ENCODE measurements at places on chromosomes 4 and X. TPM values are rescaled to one million over a fixed set of nuclear protein-coding genes. Genes with fewer than 3 reads are reported as not detected.

DNA sequence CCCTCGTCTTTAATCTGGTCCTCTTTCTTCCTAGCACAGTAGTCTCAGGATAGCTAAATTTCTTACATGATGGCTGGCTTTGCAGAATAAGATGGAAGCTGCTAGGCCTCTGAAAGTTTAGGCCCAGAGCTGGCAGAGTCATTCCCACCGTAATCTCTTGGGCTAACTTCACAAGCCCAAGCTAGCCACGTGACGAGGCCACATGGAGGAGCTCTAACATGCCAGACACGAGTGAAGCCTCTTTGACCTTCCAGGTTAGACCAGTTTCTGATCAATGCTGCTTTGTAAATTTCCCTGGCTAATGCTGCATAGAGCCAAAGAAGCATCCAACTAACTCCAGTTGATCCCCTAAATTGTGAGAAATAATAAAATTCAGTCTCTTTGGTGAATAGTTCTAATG, 9.5 kb upstream of the CENPE start:
- no peak for DNase-seq

DNA sequence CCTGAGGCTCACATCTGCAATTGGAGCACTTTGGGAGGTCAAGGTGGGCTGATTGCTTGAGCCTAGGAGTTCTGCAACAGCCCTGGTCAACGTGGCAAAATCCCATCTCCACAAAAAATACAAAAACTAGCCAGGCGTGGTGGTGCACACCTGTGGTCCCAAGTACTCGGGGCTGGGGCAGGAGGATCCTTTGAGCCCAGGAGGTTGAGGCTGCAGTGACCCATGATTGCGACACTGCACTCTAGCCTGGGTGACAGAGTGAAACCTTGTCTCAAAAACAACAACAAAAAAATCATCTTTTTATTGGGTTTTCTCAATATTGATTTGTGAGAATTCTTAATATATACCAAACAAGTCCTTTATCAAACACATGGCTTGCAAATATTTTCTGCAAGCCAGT, 64.9 kb downstream of the ANKRD17 start:
- no peak for DNase-seq

DNA sequence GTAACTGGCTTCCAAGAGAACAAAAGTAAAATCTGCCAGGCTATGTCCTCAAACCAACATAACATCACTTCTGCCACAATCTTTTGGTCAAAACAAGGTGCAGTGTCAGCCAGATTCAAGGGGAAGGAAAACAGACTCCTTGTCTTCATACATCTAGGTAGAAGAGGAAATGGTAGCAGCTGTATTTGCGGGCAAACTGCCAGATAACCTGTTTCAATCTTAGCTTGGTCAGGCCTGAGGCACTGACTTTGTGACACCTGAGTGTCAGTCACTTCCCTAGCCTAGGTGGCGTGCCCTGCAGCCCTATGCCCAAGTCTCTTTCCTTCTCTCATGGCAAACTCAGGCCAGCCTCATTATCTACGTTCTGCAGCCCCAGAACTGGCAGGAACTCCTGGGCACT, 146.2 kb upstream of the JADE1 start:
- no peak for DNase-seq

Gene TLL1
- 2.0 TPM for polyA plus RNA-seq

Gene FOXO4
- 19.3 TPM for polyA plus RNA-seq

- DNase-seq = no peak
These were observed 14.2 kb downstream of the CHST7 start for GRCh38 chrX:46587753-46588171.

GRCh38 chr4:77104388-77104787, 28.6 kb upstream of the CCNI start:
- DNase-seq = no peak

DNA sequence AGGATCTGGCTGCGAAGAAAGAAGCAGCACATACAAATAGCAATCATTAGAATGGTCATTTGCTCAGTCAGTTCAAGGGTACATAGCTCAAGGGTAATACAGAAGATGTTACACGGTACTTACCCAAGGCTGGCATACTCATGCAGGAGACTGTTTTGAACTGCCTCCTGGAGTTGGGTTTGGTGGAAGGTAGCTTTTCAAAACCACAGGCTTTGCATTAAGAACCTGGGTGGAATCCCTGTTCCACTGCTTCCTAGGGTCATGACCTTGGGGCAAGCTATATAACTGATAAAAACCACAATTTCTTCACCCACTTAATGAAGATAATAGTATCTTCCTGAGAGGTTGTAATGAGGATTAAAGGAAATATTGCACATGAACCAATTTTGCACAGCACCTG, 36.5 kb downstream of the TBC1D9 start:
- no peak for DNase-seq

Gene PAGE2
- polyA plus RNA-seq = not detected

Gene MAGEE2
- 0.70 TPM for polyA plus RNA-seq

GRCh38 chr4:36285784-36286480, 4.5 kb downstream of the DTHD1 start:
- no peak for DNase-seq

Gene CFI
- polyA plus RNA-seq = 105 TPM

DNA sequence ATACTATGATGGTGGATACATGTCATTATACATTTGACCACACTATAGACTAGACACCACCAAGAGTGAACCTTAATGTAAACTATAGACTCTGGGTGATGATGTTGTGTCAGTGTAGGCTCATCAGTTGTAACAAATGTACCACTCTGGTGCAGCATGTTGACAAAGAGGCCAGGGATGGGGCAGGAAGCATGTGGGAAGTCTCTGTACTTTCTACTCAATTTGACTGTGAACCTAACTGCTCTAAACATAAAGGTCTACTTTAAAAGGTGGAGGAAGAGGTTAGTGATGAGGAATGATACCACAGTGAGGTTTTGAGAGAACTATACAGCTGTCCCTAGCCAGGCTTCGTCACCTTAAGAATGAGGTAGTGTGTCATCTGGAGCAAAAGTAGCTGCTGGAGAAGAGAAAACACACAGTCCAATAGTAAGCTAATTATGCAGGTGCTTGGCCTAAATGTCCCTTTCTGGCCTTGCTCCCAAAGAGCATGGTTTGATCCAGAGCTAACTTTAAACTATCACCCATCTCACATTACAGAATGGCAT, 38.4 kb downstream of the GRSF1 start:
- no peak for DNase-seq
